ENCODE measurements at places on chromosomes 6 and 20. TPM values are rescaled to one million over a fixed set of nuclear protein-coding genes. Genes with fewer than 3 reads are reported as not detected.

Gene ZHX3
- 5.9 TPM for total RNA-seq

Gene ANKRD66
- not detected for total RNA-seq

Gene TMEM30A
- 65.8 TPM for total RNA-seq

Gene PTP4A1
- 75.6 TPM for total RNA-seq

Gene FBXO9
- total RNA-seq: 58.8 TPM
